ENCODE measurements at places on chromosomes 16 and 17. TPM values are rescaled to one million over a fixed set of nuclear protein-coding genes. Genes with fewer than 3 reads are reported as not detected.

MYH11 gene
- total RNA-seq: 0.36 TPM

COA3 gene
- total RNA-seq: 48.7 TPM

AGRP gene
- not detected for total RNA-seq

TBC1D3K gene
- not detected for total RNA-seq

TMEM220 gene
- total RNA-seq: 5.4 TPM

PITPNM3 gene
- 0.61 TPM for total RNA-seq

SLFN12L gene
- not detected for total RNA-seq

CCL3 gene
- total RNA-seq: not detected

TBX6 gene
- total RNA-seq: 0.32 TPM

SBK1 gene
- under 0.01 TPM for total RNA-seq

C16orf86 gene
- 12.5 TPM for total RNA-seq

PRM2 gene
- total RNA-seq: not detected

WNT9B gene
- total RNA-seq: not detected

BFAR gene
- total RNA-seq: 74.1 TPM

KRT14 gene
- 5.5 TPM for total RNA-seq

QRICH2 gene
- total RNA-seq: 1.8 TPM

TMEM100 gene
- 2.3 TPM for total RNA-seq

TM4SF5 gene
- not detected for total RNA-seq

FAM20A gene
- 8.1 TPM for total RNA-seq

CHST5 gene
- not detected for total RNA-seq

TK1 gene
- total RNA-seq: 75.0 TPM

VWA3A gene
- 0.32 TPM for total RNA-seq

SLC43A2 gene
- 8.5 TPM for total RNA-seq

VPS35L gene
- total RNA-seq: 53.7 TPM

TMEM114 gene
- total RNA-seq: 0.24 TPM

SOST gene
- not detected for total RNA-seq

VTN gene
- not detected for total RNA-seq

SEPTIN1 gene
- total RNA-seq: 0.32 TPM

KRTAP1-3 gene
- total RNA-seq: not detected

OTOP2 gene
- total RNA-seq: not detected

CTRB2 gene
- total RNA-seq: not detected

CDRT4 gene
- total RNA-seq: 1.5 TPM

ATP6V0D1 gene
- total RNA-seq: 131 TPM

ALOX12 gene
- total RNA-seq: not detected

OTOP3 gene
- total RNA-seq: not detected

HYDIN gene
- 2.7 TPM for total RNA-seq

APOH gene
- total RNA-seq: not detected

MFAP4 gene
- 97.8 TPM for total RNA-seq

ADAM11 gene
- 1.3 TPM for total RNA-seq

MYH13 gene
- total RNA-seq: not detected

MMP28 gene
- 0.16 TPM for total RNA-seq

SNRNP25 gene
- 9.0 TPM for total RNA-seq

CCDC78 gene
- total RNA-seq: 2.8 TPM

FBXL20 gene
- 12.9 TPM for total RNA-seq

TP53TG3 gene
- total RNA-seq: not detected

TBC1D3H gene
- not detected for total RNA-seq

MYH4 gene
- not detected for total RNA-seq

KRT31 gene
- total RNA-seq: not detected

FBXL16 gene
- total RNA-seq: under 0.01 TPM

SLC6A2 gene
- not detected for total RNA-seq

CCL5 gene
- 0.16 TPM for total RNA-seq
